Activated gamma-delta T cell (primary cell): ENCODE measurements at places on chromosomes 1 and 21.

- DNase-seq, result no peak
Measured at GRCh38 chr1:195899762-195900352, 708.4 kb downstream of the KCNT2 start.

DNA sequence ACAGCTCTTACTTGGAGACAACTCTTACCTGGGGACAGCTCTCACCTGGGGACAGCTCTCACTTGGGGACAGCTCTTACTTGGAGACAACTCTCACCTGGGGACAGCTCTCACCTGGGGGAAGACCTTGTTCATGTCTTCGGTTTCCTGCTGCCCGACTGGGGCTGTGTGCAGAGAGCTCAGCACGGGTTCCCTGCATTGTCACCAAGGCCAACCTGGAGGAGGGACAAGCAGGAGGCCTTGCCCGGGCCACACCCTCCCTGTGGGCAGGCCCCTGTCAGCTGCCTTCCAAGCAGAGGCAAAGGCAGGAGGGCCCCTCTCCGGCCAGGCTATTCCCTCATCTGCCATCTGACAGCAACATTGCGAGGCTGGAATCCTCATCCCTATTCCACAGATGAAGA lies at the start of gene LDLRAD1:
LDLRAD1 (minus strand) TSS at position 208 of the 400 bp plus-strand sequence; CDS start at position 134, 74 bp downstream.
- no peak for DNase-seq

DNA sequence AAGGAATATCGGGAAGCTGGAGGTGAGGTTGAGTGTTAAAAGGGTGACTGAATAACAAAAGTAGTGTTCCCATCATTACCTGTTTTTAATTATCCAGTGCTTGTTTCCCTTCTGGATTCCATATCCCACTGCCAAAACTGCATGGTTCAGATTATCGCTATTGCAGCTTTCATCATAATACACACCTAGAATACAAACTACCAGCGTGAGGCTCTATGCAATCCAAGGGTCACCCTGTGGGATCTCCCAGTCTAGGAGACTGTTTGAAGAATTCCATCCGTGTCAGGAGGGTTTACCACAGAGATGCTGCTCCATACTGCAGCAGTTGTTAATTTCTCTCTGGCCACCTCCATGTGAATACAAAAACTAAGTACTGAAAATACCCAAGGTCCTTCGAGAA lies 9.0 kb downstream of the CTSK start:
- DNase-seq, result no peak

GRCh38 chr1:89941110-89941766 lies 53.7 kb upstream of the ZNF326 start:
- DNase-seq, result no peak

GRCh38 chr1:89114662-89115061 lies 11.3 kb downstream of the GBP2 start:
- DNase-seq, result no peak

GRCh38 chr1:72235062-72235461 lies 47.3 kb downstream of the NEGR1 start:
- DNase-seq, result no peak

DNA sequence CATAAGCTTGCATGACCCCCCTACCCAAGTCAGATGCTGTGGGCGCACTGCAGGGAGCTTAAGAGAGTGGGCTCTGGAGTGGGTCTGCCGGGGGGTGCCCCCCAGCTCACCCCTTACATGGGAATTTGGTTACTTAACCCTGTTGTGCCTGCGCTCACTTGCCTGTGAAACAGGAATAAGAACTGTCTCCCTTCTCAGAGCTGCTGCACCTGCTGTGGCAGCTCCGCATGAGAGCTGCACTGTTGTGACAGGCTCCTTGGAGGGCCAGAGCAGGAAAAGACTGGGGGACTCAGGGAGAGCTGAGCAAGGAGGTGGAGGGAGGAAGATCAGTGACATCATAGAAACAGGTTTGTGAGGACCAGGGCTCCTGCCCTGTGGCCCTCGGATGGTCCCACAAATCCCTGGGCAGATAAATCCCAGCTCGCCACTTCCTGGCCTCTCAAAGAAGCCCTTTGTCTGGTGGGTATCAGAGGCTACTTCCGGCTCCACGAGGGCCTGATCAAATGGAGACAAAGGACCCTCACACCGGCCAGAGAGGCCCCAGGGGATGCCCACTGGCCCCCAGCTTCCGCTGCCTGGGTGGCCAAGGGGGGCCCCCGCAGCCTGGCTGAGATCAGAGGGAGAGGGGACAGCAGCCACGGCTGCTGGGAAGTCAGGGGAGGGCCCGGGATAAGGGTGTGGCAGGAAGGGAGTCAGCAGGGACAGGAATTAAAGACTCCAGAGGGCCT lies 28.9 kb upstream of the LAPTM5 start:
- DNase-seq, result no peak

GRCh38 chr1:187001198-187001889 lies 172.6 kb downstream of the PLA2G4A start:
- DNase-seq, result no peak

DNA sequence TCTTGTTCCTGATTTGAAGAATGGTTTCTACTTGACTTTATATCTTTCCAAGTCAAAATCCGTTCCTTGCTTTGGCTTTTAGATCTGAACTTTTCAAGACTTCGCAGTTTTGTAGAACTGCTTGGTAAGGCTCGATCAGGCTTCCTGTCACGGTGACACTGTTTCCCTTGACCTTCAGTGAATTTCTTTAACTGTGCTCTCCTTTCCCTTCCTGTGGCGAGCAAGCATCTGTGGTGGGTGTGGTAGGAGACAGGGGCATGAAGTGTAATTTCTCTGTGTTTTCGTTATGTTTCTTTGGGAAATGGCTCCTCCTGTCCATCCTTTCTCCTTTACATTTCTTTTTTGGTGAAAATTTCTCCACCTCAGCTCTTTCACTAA lies 10.4 kb downstream of the STYXL2 start:
- no peak for DNase-seq

GRCh38 chr1:184761969-184762485 lies 7.4 kb upstream of the EDEM3 start:
- no peak for DNase-seq

- no peak for DNase-seq
Measured at GRCh38 chr1:71463144-71463543, 382.3 kb upstream of the ZRANB2 start.

DNA sequence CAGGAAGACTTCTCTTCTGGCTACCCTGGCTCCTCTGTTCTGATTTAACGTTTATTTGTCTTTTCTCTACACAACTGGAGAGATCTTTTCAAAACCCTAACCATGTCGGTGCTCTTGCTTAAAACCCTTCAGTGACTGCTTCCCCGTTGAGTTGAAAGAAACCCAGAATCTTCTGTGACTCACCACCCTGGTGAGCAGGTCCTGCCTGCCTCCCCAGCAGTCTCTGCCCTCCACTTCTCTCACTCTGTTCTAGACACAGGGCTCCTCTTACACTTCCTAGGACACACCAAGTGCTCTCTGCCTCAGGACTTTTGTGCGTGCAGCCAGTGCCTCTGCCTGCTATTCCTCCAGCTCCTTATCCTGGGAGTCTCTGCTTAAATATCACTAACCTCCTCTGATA lies 131.4 kb downstream of the IER5 start:
- DNase-seq, result no peak

GRCh38 chr1:221761354-221762002 lies 19.6 kb upstream of the DUSP10 start:
- DNase-seq, result no peak

DNA sequence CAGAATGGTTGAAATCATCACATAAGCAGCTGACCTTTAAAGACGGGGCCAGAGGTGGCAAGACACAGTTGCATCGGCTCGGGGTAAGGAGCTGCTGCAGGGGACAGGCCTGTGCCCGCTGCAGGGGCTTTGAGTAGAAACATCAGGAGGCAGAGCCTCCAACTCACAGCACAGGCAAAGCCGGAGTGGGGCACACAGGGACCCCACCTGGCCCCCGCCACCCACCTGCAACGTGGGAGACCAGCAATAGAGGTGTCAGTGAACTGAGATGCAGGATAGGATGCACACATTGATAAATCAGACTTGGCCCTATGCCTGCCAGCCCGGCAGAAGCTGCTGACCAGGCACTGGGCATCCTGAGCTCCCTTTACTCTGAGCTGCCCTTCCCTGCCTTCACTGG lies 257.2 kb downstream of the NPHP4 start:
- DNase-seq, result no peak

GRCh38 chr21:44886113-44887075 lies 12.9 kb upstream of the PTTG1IP start:
- no peak for DNase-seq

- DNase-seq, result no peak
Measured at GRCh38 chr1:25750923-25751605, 48.9 kb upstream of the SELENON start.

DNA sequence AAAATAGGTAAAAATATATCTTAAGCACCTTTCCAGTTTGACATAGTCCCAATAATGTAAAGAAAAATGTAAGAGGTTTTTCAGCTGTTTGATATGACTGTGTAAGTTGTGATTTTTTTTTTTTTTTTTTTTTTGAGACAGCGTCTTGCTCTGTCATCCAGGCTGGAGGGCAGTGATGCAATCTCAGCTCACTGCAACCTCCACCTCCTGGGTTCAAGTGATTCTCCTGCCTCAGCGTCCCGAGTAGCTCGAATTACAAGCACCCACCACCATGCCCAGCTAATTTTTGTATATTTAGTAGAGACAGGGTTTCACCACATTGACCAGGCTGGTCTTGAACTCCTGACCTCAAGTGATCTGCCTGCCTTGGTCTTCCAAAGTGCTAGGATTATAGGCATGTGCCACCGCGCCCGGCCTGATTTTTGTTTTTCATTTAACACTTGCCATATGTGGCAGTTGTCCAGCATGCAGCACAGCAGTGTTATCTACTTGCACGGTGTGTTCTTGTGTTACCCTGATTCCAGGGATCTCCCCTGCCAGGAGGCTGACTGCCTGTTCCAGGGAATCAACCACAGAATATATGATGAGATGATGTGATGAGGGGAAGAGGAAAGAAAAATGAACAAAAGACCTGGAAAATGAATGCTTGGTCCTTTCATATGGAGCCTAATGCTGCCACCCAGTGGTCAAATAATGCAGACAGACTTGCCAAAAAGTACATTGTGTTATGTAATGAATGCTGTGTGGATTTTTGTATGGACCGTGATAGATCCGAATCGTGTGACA lies 79.0 kb downstream of the RAVER2 start:
- DNase-seq, result no peak
